ENCODE measurements at places on chromosomes 3 and 15. TPM values are rescaled to one million over a fixed set of nuclear protein-coding genes. Genes with fewer than 3 reads are reported as not detected.

DNA sequence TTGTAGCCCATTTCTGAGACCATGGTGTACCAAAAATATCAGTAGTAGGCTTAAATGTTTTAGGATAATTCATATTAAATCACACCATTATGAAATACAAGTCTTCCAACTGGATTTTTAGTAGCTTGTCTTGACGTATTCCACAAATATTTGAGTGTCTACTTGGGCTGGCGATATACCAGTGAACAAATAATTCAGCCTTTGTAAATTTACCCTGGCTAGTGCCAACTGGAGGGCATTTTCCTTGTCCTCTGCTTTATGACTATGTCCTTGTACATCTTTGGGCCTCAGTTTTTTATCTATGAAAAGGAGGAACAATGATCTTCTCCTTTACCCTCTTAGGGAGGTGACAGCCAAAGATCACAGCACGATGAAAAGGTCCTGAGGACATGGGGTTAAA lies 114.8 kb downstream of the FRMD4B start:
- no peaks in the 10 kb centered on the region for H3K36me3 ChIP-seq
- H3K4me1 ChIP-seq: no peaks in the 10 kb centered on the region
- no peak overlapping the region for H3K27ac ChIP-seq
- no peak overlapping the region for H3K4me3 ChIP-seq
- no peak for DNase-seq

Gene NTRK3
- not detected for total RNA-seq

Gene NOX5
- 0.06 TPM for total RNA-seq

GRCh38 chr3:43001556-43002121 lies 22.5 kb downstream of the GASK1A start:
- no peaks in the 10 kb centered on the region for H3K27me3 ChIP-seq
- H3K27ac ChIP-seq: no peak overlapping the region
- H3K4me3 ChIP-seq: no peak overlapping the region
- H3K36me3 ChIP-seq: no peaks in the 10 kb centered on the region
- no peak for DNase-seq

DNA sequence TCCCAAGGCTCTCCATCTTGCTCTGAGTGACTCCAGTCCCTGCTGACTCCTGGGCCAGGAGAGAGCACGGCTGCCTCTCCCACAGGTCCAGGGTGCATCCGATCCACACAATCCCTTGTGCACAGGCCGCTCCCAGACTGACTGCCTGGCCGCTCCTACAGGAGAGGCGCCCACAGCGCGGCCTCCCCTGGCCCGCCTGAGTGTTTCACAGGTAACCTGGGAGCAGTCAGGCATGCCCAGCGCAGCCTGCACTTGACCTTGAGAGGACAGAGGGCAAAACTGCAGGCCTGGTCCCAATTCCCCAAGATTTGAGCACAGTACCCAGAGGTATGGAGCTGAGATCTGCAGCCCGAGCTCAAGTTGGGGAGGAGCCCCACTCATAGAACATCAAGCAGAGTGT lies 490.2 kb downstream of the CNTN6 start:
- no peak overlapping the region for H3K4me3 ChIP-seq
- no peaks in the 10 kb centered on the region for H3K4me1 ChIP-seq
- DNase-seq: no peak
- H3K27me3 ChIP-seq: no peaks in the 10 kb centered on the region
- H3K36me3 ChIP-seq: no peaks in the 10 kb centered on the region

Gene ALDH1A3
- not detected for total RNA-seq

DNA sequence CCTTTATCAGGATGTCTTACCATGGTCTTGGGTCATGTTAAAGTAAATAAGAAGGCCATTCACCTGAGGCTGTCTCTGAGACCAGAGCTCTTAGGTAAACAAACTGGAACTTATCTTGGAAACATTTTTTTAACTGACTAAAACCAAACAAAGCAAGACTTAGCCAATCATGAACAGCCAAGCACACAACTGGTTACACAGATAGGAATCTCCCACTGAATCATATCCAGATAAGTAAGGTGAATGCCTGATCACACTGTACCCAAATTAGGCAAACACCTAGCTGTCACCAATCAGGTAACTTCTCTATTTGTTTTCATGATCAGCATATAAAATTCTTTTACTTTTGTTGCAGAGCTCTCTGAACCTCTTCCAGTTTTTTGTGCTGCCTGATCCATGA lies 205.4 kb downstream of the CNTN3 start:
- H3K4me3 ChIP-seq: no peak overlapping the region
- no peak for DNase-seq
- no peaks in the 10 kb centered on the region for H3K4me1 ChIP-seq
- no peaks in the 10 kb centered on the region for H3K36me3 ChIP-seq
- H3K27me3 ChIP-seq: no peaks in the 10 kb centered on the region

- H3K4me3 ChIP-seq: no peak overlapping the region
- H3K27ac ChIP-seq: no peak overlapping the region
- H3K36me3 ChIP-seq: no peaks in the 10 kb centered on the region
- DNase-seq: no peak
Observed at GRCh38 chr3:104988496-104988895, 378.2 kb upstream of the ALCAM start.

Data from CD4-positive, alpha-beta memory T cell (primary cell).